ENCODE measurements at places on chromosomes 7 and 10. TPM values are rescaled to one million over a fixed set of nuclear protein-coding genes. Genes with fewer than 3 reads are reported as not detected.

Gene ACSM6
- not detected for total RNA-seq

Gene INMT
- total RNA-seq = 501 TPM

GRCh38 chr10:49278497-49278981 lies 20.4 kb upstream of the C10orf71 start:
- no peak overlapping the region for H3K27ac ChIP-seq
- no peak for DNase-seq
- no peak overlapping the region for H3K4me3 ChIP-seq
- H3K4me1 ChIP-seq = no peaks in the 10 kb centered on the region

GRCh38 chr10:99870123-99870730 lies 87.8 kb downstream of the ABCC2 start:
- no peak overlapping the region for H3K27ac ChIP-seq
- no peak overlapping the region for H3K4me3 ChIP-seq
- no peaks in the 10 kb centered on the region for H3K4me1 ChIP-seq
- peaks cover 2% of the 10 kb centered on the region for H3K36me3 ChIP-seq
- H3K27me3 ChIP-seq = peaks cover 7% of the 10 kb centered on the region

- no peaks in the 10 kb centered on the region for H3K27me3 ChIP-seq
- no peaks in the 10 kb centered on the region for H3K36me3 ChIP-seq
- H3K4me3 ChIP-seq = no peak overlapping the region
- peaks cover 6% of the 10 kb centered on the region for H3K4me1 ChIP-seq
- DNase-seq = no peak
Observed at GRCh38 chr7:2033586-2034135, 199.1 kb downstream of the MAD1L1 start.

GRCh38 chr7:29258951-29259350 lies 64.4 kb downstream of the CHN2 start:
- H3K4me3 ChIP-seq = no peak overlapping the region
- H3K4me1 ChIP-seq = peaks cover 9% of the 10 kb centered on the region
- no peak for DNase-seq
- H3K36me3 ChIP-seq = no peaks in the 10 kb centered on the region
